ENCODE measurements at places on chromosomes 1 and 21.

DNA sequence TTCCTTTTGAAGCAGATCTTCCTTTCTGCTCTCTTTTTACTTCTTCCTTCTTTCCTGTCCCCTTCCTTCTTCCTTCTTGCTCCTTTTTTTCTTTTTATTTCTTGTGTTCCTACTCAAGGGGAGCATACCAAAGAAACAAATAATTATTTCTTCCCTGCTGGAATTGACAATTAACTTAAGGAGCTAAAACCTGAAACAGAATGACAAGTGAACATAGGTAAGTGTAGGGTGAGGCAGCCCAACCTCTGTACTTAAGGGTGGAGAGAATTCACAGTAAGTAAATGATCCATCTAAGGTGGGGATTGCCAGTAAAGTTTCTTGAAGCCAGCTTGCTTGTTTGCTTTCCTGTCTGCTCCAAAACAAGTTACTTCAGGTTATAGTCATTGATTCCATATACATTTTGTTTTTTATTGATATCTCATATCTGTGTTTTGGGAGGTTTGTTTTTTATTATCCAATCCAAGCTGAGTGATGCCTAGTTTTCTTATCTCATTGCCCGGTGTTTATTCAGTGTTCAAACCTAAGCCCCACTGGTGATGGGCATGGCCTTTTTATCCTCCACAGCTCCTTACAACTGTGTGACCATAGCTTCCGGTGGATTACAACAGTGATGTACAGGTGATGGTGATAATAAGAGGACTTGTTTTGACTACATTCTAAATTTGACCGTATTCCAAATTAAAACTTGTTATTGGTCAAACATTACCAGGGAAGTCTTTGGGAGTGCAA is 133.2 kb upstream of the IVNS1ABP start:
- DNase-seq = no peak

DNA sequence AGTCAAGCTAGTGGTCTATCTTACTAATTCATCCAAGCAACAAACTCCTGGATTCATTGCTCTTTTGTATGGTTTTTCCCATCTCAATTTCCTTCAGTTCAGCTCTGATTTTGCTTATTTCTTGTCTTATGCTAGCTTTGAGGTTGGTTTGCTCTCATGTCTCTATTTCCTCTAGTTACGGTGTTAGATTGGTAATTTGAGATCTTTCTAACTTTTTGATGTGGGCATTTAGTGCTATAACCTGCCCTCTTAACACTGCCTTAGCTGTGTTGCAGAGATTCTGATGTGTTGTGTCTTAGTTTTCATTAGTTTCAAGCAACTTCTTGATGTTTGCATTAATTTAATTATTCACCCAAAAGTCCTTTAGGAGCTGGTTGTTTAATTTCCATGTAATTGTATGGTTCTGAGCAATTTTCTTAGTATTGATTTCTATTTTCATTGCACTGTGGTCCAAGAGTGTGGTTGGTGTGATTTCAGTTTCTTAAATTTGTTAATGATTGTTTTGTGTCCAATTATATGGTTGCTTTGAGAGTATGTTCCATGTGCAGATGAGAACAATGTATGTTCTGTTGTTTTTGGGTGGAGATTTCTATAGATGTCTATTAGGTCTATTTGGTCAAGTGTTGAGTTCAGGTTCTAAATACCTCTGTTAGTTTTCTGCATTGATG is 154.6 kb downstream of the PLPPR5 start:
- no peak for DNase-seq

DNA sequence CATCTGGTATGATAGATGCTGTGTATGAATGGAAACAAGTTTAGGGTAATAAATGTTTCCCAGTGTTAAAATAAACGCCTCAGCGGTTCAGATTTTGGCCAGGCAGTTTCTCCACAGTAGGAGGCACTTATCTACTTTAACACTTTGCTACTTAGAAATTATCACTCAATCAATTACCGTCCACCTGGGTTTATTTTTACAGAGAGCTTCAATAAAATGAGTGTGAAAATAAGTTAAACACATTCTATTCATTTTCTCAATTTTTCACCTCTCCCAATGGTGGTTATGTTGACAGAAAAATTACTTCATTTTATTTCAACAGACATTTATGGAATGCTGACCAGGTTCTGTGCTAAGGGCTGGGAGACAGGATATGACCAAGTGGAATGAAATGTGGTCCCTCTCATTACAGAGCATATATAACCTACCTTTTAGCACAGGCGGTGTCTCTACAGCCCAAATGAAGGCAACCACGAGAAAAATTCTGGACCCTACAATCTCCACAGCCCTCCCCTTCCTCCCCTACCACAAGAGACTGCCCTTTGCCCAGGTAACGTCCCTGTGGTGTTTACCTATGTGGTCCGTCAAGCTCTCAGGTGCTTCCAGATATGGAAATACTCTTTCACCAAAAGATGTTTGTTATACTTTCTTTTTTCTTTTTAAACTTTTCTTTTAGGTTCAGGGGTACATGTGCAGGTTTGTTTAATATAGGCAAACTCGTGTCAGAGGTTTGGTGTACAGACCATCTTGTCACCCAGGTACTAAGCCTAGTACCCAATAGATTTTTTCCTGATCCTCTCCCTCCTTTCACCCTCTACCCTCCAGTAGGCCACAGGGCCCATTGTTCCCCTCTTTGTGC is 105.5 kb downstream of the HLCS start:
- no peak for DNase-seq

DNA sequence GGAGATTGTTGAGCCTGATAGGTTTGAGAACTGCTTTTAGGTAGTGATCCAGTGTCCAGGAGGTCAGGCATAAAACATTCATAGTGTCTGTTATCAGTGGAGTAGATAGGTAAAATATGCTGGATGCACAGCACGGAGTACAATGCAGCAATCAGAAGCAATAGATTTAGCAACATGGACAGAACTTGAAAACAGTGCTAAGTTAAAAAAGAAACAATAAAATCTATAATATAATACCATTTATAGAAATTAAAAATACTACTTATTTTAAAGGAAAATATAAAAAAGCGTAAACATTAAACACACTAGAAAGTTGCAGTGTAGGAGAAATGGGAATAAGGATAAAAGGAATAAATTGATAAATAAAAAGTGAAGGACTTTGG is 3.4 kb upstream of the TAF13 start:
- DNase-seq = no peak

All from left cardiac atrium (tissue), 4 donors.